GM04504 (cell line): ENCODE measurements at places on chromosomes 11 and 22.

DNA sequence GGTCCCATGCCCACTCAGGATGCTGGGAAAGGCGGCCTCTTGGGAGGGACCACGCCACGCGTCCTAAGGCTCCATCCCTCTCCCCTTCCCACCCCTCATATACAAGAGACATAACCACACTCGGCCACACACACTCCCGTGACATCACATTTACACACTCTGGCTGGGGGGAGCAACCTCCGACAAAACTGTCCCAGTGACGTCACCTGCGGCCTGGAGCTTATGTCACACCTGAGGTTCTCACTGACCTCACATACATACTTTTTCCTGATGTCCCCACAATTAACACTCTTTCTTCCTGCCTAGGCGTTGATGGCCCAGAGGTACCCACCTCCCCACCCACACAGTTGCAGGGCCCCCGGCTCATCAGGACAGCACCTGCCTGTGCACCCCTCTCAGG, 1.9 kb downstream of the ELFN2 start:
- no peak for DNase-seq

DNA sequence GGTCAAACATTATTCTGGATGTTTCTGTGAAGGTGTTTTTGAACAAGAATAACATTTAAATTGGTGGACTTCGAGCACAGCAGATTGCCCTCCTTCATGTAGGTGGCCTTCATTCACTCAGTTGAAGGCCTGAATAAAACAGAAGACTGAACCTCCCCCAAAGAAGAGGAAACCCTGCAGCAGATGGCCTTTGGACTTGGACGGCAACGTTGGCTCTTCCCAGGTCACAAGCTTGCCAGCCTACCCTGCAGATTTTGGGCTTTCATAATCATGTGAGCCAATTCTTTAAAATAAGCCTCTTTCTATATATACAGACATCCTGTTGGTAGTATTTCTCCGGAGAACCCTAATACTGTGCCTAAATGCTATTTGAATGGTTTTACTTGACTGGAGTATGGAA, 432.2 kb upstream of the NARS2 start:
- DNase-seq: no peak

GRCh38 chr11:62539238-62539925, 7.2 kb downstream of the AHNAK start:
- DNase-seq: peak; percentile 81

GRCh38 chr11:120197977-120198376, 12.9 kb upstream of the OAF start:
- DNase-seq: no peak

DNA sequence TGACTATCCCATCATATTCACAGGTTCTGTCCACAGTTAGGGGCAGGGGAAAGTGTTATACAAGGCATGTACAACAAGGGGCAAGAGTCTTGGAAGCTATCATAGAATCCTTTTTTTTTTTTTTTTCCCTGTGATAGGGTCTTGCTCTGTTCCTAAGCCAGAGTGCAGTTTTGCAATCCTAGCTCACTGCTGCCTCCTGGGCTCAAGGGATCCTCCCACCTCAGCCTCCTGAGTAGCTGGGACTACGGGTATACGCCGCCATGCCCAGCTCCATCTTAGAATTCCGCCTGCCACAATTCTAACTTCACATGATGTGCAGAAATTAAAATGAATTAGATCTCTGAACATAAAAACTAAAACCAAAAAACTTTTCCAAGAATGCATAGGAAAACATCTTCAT, 31.7 kb downstream of the ZFTA start:
- no peak for DNase-seq
